Stimulated activated CD8-positive, alpha-beta memory T cell treated with anti-CD3 and anti-CD28 coated beads, Interleukin-12 subunit alpha, Interleukin-12 subunit beta, amount 100 ng/mL, for 1 hour (primary cell): ENCODE measurements at places on chromosomes 1 and 21.

- DNase-seq, result no peak
Observed at GRCh38 chr1:176838276-176838995, 326.1 kb downstream of the ASTN1 start.

DNA sequence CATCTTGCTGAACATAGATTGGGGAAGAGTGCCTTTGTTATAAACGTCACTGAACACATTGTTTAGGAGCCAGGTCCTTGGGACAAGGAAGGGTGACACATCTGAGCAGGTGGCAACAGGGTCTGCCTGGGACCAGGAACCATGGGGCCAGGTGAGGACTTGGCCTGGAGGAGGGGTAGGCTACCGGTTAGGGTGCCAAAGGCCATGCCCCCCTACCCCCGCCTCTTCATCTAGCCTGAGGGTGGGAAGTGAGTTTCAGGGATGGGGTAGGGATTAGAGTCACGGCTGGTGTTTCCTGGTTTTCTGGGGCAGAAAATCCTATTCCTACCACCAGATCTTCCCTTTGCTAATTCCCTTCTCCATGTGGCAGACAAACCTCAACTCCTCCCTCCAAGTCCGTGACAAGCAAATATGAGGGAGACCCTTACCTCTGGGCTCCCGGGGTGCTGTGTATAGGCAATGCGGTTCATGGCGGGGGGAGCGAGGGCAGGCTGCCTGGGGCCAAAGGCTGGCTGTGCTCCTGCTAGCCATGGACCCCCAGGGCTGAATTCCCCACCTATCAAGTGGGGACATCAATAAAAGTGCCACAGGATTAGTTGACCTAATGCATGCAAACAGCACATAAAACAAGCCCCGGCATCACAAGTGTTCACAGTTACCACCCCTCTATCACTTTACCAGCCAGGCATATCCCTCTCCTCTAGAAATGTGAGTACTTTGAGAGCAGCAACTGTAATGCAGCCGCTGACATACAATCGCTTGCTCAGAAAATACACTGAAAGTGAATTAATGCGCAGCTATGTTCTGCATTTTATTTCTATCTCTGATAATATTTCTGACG, 14.5 kb downstream of the CD247 start:
- DNase-seq, result no peak

- no peak for DNase-seq
Observed at GRCh38 chr1:185681034-185681633, 53.1 kb upstream of the HMCN1 start.

- no peak for DNase-seq
Observed at GRCh38 chr1:200638073-200638472, 17.5 kb upstream of the KIF14 start.

DNA sequence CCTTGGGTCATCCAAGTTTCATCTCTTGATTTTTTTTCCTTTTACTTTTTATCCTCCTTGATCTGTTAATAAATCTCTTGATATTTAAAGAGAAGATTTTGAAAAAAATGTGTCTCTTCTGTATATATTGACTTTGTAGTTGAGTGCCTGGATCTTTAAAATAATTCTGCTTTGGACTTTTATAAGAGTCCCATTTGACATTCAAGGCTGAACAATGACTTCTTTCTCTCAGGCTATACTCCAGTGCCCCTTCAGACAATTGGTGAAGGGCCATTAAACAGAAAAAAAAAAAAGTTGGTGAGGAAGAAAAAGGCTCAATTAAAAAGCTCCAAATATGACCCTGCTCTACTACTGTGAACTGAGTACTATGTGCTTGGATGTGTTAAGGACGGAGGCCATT, 40.9 kb upstream of the CITED4 start:
- DNase-seq, result no peak
